Right cardiac atrium (tissue), 5 donors: ENCODE measurements at places on chromosomes 3 and 15. TPM values are rescaled to one million over a fixed set of nuclear protein-coding genes. Genes with fewer than 3 reads are reported as not detected.
A peak's percentile ranks its signal among the peaks of the same experiment; 100 is the strongest.

The DIPK2A gene
- 7.8 TPM for polyA plus RNA-seq

The DNAJC17 gene
- 30.6 TPM for polyA plus RNA-seq

The CSPG5 gene
- polyA plus RNA-seq: 0.86 TPM

DNA sequence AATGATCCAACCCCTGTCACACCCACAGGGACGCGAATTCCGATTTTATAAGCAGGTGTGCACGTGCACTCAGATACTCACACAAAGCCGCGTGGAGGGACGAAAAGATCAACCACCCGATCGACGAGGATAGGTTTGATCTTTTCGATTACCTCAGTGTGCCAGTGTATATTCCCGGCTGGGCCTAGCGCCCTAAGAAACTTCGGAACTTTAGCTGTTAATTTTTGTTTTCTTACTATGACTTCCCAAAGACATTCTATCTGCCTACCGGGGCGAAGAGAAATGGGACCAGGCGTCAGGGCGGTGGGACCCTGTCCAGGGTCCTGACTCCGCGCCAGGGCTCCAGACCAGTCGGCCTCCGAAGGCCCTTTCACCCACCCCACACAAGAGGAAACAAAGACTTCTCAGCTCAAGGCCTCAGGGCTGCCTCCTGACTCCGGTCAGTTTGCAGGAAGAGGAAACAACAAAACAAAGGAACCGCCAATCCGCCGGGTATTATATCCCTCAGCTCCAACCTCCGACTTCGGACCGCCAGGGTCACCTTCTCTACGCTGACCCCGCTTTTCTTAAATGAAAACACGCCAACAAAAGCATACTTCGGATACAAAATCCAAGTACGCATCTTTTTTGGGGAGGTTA, 6.8 kb downstream of the ONECUT1 start:
- DNase-seq: no peak

GRCh38 chr3:156659260-156659659, 15.1 kb upstream of the TIPARP start:
- DNase-seq: no peak

GRCh38 chr3:15861163-15861562, 63.4 kb upstream of the ANKRD28 start:
- no peak for DNase-seq

GRCh38 chr3:28850186-28850585, 430.7 kb upstream of the RBMS3 start:
- peak; percentile 53 for DNase-seq

- peak; percentile 82 for DNase-seq
Observed at GRCh38 chr15:45377609-45378148, 665 bp downstream of the GATM start.

- DNase-seq: no peak
Observed at GRCh38 chr3:138457863-138458735, 23.7 kb downstream of the ESYT3 start.

GRCh38 chr15:51768018-51768417, 16.6 kb downstream of the TMOD2 start:
- no peak for DNase-seq
